ENCODE measurements at places on chromosomes 4 and X. TPM values are rescaled to one million over a fixed set of nuclear protein-coding genes. Genes with fewer than 3 reads are reported as not detected.

Gene FAM9A
- total RNA-seq = not detected

Gene CACNA1F
- total RNA-seq = 0.05 TPM

Gene GRK4
- total RNA-seq = 9.9 TPM

Gene PGM2
- total RNA-seq = 50.3 TPM
